ENCODE measurements at places on chromosomes 16 and 17.

DNA sequence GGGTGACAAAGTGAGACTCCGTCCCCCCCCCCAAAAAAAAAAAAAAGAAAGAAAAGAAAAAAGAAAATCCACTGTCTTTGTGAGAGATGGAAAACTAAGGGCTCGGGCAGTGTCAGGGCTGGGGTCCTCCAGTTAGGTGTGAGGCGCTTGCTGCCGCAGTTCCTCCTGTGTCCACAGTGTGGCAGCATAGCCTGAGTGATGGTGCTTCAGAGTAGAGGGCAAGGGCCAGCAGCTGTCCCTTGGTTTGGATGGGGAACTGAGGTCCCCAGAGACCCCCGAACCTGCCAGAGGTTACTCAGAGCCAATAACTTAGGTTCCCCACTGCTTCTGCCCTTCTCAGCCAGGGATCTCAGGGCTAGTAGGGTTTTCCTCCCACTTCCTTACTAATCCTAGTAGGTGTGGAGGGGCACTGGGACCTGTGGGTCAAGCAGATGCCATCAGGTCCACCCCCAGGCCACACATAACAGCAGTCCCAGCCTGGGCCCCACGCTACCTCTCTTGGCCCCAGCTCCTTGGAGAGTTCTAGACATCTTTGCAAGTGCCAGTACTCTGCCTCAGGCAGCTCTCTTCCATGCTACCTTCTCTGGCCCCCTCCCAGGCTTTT is 7.9 kb upstream of the LLGL1 start:
- peak; percentile 62 for DNase-seq

- DNase-seq: no peak
These were observed 59.7 kb downstream of the B9D1 start for GRCh38 chr17:19302791-19303331.

- DNase-seq: no peak
These were observed 10.9 kb upstream of the ARL2BP start for GRCh38 chr16:57233944-57234706.

DNA sequence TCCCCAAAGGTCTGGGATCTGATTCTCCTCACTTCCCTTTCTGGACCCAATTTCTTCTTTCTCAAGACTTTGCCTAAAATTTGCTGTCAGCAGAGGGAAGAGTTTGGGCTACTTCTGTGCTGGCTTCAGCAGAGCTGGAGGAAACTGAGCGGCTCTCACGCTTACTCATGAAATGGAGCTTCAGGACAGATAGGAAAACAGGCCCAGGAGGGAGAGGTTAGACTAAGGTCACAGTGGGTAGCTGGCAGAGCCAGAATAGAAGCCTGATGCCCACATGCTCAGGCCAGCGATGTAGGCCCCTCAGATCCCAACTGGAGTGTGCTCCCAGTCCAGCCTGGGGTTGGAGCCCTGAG is 593 bp downstream of the SLC38A7 start:
- peak; percentile 41 for DNase-seq

DNA sequence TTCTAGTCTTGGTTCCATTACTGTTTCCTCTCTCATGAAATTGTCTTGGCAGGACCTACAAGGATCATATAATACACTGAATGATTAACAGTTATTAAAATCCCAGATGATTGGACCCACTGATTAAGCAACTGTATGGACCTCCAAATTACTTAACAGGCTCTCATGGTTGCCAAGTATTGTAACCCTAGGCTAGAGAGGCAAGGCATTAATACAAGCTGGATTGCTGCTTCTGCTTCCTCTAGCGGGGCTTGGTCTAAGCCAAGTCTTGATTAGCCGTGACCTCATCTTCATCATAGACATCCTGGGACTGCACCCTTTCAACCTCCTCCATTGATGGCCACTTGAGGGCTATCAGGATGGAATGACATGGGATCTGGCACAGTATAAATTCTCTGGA is 46.9 kb downstream of the SYCE1L start:
- DNase-seq: no peak

- no peak for DNase-seq
These were observed 58.9 kb upstream of the LRRC37A3 start for GRCh38 chr17:64978138-64978537.

DNA sequence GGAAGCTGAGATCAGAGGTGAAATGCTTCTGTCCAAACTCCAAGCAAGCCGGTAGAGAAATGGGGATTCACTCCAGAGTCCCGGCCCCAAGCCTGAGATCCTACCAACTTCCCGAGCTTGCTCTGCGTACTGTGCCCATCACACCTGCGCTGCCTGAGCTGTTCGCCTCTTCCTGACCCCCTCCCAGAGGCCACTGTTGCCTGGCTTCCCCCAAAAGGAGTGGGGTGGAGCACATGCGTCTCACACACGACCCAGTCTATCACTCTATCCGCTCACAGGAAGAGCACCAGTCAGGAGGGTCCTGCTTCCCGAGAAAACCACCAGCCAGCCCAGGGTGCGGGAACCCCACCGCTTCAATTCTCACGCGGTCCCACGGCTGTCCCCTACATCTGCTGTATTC is 13.5 kb upstream of the C16orf95 start:
- no peak for DNase-seq

- no peak for DNase-seq
These were observed 354.3 kb downstream of the C16orf95 start for GRCh38 chr16:86962913-86963312.

- no peak for DNase-seq
These were observed 12.1 kb downstream of the NDUFAF8 start for GRCh38 chr17:81251094-81251708.

- DNase-seq: no peak
These were observed 64.6 kb downstream of the NKD1 start for GRCh38 chr16:50612849-50613198.

GRCh38 chr16:31194898-31195297 is 7.7 kb downstream of the PYCARD start:
- no peak for DNase-seq

DNA sequence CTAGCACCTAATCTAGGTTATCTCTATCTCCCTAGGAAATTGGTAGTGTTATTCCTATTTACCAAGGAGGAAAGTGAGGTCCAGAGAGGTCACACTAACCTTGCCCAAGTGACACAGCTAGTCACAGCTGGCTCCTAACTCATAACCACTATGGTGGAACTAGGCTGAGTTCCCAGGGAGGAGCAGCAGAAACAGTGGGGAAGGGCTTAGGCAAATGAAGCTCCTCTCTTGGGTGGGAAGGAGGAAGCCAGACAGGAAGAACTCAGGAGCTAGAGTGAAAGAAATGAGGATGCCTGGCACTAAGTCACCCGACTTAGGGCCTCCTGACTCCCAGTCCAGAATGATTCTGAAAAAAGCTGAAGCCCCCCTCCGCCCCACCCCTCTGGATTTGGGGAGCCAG is 34.5 kb downstream of the PSME3IP1 start:
- DNase-seq: no peak

DNA sequence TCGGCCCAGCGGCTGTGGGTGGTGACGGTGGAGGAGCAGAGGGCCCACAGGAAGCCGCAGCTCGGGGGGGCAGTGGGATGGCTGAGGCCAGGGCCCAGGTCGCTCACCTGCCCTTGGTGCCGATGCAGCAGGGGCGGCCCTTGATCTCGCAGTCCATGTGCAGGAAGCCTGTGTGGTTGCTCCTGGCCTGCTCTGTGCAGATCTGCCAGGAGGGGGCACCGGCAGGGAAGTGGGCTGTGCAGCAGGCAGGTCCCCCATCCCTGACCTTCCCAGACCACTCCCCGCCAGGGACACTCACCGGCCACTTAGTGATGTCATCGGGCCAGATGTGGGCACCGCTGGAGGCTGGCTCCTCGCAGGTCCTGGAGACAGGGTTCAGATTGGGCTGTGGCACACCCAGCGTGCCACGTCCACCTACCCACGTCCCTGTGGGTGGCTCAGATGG is 6.2 kb downstream of the AANAT start:
- DNase-seq: no peak

- DNase-seq: no peak
These were observed 814 bp upstream of the CDH3 start for GRCh38 chr16:68644296-68644695.

DNA sequence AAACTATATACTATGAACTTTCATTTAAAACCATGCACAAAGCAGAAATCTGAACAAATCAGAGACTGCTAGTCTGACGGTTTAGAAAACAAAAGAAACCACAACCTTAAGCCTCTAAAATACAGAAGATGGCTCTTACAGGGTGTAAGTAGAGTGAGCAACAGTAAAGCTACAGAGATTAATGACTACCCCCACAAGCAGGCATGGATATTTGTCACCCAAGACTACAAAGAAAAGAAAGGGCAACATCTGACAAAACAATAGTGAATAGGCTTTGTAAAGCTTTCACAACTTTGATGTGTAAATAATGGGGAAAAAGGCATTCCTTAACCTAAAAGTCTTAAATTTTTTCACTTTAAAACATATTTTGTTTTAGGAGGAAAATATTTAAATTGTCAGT is 75.0 kb downstream of the SPAG9 start:
- DNase-seq: no peak

DNA sequence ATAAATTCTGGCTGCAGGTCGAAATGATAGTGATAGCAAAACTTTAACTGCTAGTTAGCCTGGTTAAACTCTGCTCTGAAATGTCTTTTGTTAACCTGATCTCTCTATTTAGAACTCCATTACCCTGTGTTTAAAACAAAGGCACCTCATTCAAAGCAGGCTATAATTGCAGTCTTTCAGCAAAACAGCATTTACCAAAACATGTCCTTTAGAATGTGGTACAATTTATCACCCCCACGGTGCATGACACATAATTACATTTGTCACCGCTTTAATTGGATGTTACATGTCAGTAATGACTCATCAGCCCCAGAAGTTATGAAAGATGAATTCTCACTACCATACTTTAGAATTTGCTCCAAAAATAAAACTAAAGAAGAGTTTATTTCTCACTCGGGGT is 295.4 kb downstream of the TOX3 start:
- no peak for DNase-seq

DNA sequence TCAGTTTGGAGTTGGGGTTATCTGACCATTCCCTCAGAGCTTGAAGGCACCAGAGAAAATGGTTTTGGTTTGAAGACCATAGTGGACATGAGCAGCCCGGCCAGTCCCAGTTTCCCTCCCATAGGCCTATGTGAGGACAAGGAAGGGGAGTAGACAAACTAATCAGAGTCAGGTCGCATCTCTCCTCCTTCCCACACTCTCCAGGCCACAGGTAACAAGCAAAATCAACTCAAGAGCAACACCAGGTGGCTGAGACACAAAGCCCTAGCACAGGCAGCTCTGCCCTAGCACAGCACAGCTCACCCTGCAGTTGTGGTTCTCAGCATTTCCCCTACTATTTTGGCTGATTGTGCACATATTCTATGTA is 7.2 kb downstream of the SUPT4H1 start:
- no peak for DNase-seq

DNA sequence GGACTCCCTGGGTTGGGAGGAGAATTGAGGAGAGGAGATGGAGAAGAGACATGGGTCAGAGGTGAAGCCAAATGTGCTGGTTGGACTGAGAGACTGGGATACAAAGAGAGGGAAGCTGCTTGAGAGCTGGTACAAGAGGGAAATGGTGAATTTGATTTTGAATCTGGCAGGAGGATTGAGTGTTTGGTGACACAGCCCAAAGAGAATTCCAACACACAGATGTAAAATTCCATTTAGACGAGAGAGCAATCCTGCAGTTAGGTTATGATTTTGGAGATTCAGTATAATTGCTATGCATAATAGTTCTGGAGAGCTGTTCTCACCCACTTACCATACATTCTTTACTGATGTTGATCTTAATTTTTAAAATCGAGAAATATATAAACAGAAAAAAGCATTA is 57.7 kb downstream of the HSD17B2 start:
- DNase-seq: peak; percentile 14

DNA sequence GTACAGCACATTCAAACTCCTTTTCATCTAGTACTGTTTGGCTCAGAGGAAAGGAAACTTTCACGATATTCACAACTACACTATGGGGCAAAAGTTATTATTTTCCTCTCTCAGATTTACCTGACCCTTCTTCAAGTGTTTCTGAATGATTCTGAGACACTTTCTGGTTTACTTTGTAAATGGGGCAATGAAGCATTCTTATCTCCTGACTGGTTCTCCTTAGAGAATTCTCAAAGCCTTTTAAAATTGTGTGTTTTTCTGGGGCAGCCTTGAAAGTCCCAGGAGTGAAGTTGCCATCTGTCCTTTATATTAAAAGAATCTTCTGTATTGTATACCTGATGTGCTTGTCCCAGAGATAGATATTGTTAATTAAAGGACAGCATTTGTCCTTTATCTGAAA is 264.9 kb downstream of the FTO start:
- peak; percentile 41 for DNase-seq

GRCh38 chr17:3828151-3828851 is 17.7 kb downstream of the NCBP3 start:
- peak; percentile 15 for DNase-seq

DNA sequence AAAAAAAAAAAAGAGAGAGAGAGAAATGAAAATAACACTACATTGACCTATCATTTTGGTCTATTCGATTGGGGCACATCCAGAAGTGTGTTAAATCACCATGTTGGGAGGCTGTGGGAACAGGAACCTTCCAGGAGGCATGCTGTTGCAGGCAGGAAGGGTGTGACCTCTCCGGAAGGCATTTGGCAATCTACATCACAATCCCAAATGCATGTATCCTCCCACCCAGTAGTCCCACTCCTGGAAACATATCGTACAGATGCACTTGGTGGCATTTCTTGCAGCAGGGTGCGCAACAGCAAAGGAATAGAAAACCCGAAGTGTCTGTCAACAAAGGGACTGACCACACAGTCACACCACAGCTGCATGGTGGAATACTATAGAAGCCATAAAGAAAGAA is 7.9 kb downstream of the PLLP start:
- peak; percentile 35 for DNase-seq

DNA sequence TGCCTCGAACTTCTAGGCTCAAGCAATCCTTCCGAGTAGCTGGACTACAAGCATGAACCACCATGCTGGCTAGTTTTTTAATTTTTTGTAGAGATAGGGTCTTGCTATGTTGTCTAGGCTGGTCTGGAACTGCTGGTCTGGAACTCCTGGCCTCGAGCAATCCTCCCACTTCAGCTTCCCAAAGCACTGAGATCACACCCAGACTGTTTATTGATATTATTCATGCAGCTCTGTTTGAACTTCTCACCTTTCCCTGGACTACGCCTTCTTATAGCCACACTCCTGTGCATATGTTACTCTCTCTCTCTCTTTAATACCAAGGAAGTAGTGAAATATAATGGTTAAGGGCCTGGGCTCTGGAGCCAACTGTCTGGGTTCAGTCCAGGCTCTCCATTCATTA is 4.6 kb downstream of the COG7 start:
- peak; percentile 27 for DNase-seq

GRCh38 chr17:17088541-17089525 is 46.6 kb downstream of the MPRIP start:
- DNase-seq: no peak

DNA sequence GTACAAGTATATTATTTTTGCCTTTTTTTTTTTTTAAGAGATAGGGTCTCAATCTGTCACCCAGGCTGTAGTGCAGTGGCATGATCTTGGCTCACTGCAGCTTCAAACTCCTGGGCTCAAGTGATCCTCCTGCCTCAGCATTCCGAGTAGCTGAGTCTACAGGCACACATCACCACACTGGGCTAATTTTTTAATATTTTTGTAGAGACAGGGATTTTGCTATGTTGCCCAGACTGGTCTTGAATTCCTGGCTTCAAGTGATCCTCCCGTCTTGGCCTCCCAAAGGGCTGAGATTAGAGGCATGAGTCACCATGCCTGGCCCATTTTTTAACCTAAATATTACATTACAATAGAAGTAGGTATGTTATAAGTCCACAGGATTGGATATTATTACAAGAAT is 3.2 kb downstream of the TERB1 start:
- peak; percentile 70 for DNase-seq

- no peak for DNase-seq
These were observed 388.0 kb upstream of the CA10 start for GRCh38 chr17:52546493-52546892.

GRCh38 chr17:12591021-12591735 is 74.5 kb upstream of the MYOCD start:
- no peak for DNase-seq

All from fibroblast of the aortic adventitia (primary cell).